ENCODE measurements at places on chromosomes 7 and 10.
A peak's percentile ranks its signal among the peaks of the same experiment; 100 is the strongest.

GRCh38 chr10:72298592-72299519 lies 25.1 kb downstream of the DDIT4 start:
- no peak for DNase-seq

DNA sequence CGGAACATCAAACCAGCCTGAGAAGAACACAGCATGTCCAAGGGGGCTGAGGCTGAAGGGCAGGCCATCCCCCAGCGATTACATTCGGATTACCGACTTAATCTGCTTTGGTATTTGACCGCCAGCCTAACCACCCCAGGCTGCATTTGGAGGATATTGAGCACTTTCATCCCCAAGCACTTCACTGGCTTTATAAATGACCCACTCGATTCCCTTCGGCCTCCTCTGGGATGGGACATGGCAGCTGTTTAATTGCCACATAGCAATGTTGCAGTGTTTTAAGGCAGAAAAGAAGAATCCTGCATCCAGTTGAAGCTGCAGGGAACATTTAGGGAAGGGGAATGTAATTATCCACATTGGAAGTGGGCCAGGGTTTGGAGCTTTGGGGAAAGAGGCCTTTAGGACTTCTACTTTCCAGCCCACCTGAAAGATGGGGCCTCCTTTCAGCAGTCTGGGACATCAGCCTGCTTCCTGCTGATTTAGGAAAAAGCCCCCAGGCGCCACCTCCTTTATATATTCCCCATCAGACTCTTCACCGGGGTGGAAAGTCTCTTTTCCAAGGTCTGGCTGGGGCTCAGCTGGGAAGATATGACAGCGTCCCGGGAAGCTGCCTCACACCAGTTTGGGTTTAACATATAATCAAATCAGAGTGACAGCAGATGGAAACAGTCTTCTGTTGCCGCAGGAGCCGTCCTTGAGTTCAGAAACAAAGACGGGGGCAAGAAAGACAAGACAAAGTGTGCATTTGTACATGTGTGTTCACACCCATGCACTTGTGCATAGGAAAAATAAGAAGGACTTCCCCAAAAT lies 9.2 kb downstream of the DPCD start:
- DNase-seq = no peak

- no peak for DNase-seq
Measured at GRCh38 chr10:128528167-128528566, 401.9 kb upstream of the MKI67 start.

- DNase-seq = peak; percentile 41
Measured at GRCh38 chr10:77641788-77642397, 4.3 kb upstream of the KCNMA1 start.

DNA sequence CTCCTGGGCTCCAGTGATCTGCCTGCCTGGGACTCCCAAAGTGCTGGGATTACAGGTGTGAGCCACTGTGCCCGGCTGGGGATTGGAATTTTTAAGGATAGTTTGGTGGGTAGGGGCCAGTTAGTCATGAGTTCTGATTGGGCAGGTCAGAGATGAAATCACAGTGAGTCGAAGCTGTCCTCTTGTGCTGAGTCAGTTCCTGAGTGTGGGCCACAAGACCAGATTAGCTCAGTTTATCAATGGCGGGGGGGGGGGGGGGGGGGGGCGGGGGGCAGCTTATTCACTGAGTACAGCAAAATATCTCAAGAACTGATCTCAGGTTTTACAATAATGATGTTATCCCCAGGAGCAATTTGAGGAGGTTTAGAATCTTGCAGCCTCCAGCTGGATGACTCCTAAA lies 11.6 kb upstream of the ERCC6 start:
- DNase-seq = no peak

DNA sequence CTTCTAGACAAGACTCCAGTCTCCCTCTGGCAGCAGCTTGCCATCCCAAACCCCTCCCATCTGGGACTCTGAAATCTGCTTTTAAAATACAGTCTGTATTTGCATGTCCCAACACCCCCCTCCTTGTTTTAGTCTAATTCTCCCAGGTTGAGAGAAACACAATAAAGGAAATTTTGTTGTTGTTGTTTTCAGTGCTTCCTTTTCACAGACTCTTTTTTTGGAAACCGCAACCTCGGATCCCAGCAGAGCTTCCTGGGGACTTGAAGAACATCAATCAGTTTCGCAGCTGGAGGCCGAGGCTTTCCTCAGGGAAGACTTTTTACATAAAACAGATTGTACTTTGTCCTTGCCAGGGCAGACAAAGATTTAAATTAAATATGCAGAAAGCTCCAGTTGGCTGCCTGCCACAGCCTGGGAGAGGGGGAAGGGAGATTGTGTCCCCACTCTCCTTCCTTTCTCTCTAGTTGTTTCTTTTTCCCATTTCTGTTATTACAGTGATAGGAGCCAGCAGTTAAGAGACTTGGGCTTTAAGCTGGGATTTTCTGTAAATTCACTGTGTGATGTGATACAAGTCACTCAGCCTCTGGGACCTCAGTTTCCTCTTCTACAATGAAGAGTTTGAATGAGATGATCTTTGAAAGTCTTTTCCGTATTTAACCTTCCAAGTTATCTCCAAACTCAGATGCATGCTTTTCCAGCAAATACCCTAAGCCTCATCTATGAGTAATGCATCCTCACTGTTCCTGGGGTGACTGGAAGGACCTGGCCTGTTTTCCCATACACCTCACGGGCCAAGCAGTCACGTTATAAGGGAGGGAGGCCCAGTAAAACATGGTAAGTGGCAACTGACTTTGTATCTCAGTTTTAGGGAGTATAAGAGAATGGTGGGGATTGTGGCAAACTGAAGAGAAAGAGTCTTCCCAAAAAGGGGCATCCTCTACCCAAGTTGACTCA lies 192.3 kb downstream of the REEP3 start:
- DNase-seq = no peak

GRCh38 chr7:36723951-36724664 lies at the start of gene AOAH:
AOAH (minus strand) TSS chr7:36724494; CDS start chr7:36724148, 346 bp downstream.
- peak; percentile 55 for DNase-seq

All from stimulated activated CD8-positive, alpha-beta memory T cell treated with anti-CD3 and anti-CD28 coated beads, Interleukin-12 subunit alpha, Interleukin-12 subunit beta, amount 100 ng/mL, for 1 hour (primary cell).